HS-27A (cell line): ENCODE measurements at places on chromosomes 3 and 15.

- no peak for DNase-seq
These were observed 149.6 kb upstream of the TLE3 start for GRCh38 chr15:70247281-70247680.

DNA sequence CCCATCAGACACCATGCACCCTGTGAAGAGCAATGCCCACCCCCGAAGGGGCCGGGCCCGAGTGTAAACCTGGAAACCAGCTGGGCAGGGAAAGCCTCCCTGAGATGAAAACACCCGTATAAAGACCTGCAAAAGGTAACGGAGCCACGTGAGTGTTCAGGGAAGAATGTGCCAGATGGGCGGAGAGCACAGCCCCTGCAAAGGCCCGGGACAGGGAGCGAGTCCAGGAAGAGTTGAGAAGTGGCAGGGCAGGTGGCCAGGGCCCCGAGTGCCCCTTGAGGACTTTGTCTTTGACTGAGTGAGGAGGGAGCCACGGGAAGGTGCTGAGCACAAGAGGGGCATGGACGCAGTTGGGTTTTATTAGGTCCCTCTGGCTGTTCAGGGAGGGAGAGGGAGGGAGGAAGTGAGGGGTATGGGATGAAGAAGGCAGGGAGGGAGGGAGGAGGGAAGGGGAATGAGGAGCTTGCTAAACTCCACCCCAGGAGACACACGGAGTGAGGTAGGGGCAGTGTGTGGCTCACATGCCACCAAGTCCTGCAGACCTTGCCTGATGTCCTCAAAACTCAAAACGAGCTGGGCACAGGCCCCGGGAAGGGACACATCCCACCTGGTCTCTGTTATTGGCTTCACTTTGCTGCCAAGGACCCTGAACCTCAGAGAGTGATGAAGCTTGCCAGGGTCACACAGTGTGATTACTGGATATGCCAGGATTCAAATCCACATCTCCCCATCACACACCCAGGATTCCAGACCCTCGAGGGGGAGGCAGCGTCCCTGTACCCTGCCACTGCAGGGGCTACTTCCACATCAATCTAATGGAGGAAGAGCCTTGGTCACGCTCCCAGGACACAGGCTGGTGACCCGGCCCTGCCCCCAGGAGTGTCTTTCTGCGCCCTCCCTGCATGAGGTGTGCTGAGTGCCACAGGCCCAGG, 49.1 kb upstream of the IQSEC1 start:
- DNase-seq: no peak

DNA sequence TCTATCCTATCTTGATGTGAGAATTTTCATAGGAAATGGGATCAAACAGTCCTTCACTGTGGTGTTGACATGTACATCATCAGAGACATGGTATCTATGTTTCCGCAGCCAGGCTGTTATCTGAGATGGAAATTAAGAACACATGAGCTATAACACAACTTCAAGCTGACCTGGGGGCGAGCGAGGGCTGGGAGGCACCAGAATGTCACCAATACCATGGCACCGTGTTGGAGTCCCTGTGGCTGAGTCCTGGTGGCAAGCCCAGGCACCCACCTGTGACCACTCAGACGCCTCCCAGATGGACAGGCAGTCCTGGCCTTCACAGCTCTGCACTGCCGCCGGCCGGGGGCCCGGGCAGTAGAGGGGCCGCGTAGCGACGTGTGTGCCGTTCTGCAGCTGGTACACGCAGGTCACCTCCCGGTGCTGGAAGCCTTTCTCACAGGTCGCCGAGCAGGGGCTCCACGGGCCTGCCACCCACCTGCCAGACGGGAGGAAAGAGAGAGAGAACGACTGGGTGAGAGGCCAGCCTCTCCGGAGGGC, 263.9 kb upstream of the LYSMD4 start:
- no peak for DNase-seq

DNA sequence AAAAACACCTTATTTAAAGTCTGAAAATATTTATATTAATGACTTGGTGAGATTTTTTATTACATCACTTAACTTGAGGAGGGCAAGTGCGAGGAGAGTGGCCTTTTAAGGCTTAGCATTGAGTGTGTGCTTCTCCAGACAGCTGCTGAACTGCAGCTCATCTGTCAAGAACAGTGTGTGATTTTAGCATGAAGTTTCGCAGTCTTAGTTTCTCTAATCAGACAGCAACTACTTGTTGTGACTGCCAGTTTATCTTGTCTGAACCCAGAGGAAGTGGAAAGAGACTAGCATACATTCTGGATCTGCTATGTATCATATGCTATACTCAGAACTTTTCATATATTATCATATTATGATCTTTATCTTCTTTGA, 291.7 kb upstream of the ROPN1 start:
- no peak for DNase-seq

DNA sequence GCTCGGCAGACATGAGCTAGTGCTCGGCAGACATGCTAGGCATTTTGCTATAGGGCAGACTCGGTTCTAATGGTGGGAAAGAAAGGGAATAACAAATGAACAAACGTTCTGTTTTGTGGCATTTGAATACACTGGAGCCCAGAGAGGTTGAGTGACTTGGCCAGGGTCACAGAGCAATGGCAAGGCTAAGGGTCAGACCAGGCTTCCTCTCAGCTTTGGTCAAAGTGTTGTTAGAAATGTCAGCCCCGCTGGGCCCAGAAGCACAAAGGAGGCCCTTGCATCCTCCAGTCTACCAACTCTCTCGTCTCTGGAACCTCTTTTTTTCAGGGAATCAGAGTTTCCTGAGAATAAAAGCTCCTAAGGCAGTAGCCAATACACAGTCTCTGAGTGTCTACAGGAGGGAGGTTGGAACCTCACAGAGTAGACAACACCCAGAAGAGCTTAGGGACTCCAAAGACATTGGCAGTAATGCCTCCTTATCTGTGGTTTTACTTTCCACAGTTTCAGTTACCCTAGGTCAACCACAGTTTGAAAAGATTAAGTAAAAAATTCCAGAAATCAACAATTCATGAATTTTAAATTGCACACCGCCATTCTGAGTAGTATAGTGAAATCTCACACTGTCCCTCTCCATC, 47.3 kb downstream of the SSUH2 start:
- no peak for DNase-seq

DNA sequence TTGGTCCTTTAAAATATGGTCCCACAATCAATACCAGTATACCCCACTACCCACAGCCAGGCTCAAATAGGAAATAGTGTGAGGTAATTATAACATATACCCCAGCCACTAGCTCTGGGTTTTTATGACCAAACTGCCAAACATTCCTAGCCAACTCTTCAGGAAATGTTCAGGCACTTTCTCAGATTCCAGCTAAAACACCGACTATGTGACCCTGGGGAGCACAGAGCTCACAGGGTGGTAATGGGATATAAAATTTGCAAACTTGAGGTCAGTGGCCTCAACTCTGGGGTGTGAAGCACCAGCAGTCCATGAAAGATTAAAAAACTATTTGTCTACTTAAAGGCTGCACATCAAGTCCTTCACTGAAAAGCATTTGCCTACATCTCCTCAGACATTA, 12.9 kb downstream of the FBN1 start:
- DNase-seq: no peak

DNA sequence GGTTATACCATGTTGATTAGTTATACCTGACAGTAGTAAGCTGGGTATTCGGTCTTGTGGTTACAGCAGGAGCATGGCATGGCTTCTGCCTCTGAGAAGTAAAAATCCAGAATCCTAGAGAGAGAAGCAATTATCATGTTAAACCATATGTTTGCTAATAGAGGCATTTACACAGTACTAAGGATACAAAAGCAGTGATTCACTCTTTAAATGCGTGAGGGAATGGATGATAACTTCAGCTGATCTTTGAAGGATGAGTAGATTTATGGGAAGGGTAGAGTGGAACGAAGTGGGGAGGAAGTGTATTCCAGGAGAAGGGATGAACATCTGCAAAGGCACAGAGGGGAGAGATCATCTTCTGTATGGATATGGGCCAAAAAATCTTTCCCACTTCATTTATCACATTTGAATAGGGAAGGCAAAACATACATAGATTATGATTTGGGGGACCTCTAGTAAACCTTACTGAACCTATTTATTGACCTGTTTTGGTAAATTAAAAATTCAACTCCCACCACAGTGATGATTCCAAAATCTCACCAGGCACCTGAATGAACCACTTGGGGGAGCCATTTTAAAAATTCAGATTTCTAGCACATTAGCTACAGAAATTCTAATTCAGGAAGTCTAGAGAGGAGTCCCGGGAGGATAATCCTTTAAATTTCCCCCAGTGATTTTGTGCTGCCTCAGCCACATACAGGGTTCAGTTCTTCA, 35.1 kb downstream of the IGSF10 start:
- DNase-seq: no peak

DNA sequence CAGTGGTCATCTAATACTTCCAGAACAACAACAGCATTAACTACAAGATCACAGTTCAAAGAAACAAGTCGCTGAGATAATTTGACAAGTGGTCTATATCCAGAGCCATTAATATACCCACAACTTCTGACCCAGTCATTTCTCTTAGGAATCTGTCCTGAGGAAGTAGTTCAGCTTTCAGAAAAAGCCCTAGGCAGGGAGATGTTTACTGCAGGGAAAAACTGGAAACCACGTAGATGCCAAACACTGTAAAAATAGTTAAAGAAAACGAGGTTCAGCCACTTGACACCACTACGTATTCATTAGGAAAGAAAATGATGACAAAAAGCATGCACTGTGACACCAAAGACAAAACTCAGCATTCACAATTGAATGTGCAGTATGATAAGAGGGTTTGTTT, 22.3 kb upstream of the CDCP1 start:
- no peak for DNase-seq

- no peak for DNase-seq
These were observed 221.2 kb downstream of the NLGN1 start for GRCh38 chr3:173618703-173619102.

- DNase-seq: no peak
These were observed 885.2 kb upstream of the CFAP20DC start for GRCh38 chr3:59935025-59935424.

DNA sequence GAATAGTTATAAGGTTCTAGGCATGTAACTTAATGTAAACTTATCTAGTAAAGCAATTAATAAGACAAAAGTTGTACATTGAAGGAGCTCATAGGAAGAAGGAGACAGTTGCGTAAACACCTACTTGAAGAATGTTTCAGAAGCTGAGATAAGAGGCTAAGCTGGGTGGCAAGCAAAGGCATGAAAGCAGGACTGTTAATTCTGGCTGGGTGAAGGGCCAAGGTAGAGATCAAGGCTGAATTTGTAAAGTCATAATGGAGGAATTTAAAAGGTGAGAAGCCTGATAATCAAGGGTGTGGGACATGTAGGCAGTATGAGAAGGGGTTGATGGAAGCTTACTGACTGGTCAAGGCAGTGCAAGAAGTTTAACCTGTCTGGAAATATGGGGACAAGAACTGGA, 80.4 kb upstream of the TGFBR2 start:
- DNase-seq: no peak

- DNase-seq: no peak
These were observed 245.6 kb upstream of the LRTM1 start for GRCh38 chr3:55173504-55173903.

- no peak for DNase-seq
These were observed 34.4 kb downstream of the FAM240A start for GRCh38 chr3:46646700-46647099.

DNA sequence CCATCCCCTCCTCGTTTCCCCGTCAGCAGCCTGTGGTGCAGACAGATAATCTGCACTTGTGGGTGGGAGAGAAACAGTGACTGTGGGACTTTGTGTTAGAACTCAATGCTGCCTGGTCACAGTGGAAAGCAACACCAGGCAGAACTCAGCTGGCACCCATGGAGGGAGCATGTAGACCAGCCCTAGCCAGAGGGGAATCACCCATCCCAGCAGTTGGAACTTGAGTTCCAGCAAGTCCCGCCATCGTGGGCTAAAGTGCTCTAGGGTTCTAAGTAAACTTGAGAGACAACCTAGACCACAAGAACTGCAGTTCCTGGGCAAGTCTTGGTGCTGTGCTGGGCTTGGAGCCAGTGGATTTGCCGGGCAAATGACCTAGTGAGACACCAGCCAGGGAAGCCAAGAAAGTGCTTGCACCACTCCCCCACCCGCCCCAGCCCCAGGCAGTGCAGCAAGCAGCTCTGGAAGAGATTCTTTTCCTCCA, 24.4 kb downstream of the ISG20 start:
- no peak for DNase-seq

GRCh38 chr3:2920103-2920502, 190.1 kb downstream of the IL5RA start:
- no peak for DNase-seq

DNA sequence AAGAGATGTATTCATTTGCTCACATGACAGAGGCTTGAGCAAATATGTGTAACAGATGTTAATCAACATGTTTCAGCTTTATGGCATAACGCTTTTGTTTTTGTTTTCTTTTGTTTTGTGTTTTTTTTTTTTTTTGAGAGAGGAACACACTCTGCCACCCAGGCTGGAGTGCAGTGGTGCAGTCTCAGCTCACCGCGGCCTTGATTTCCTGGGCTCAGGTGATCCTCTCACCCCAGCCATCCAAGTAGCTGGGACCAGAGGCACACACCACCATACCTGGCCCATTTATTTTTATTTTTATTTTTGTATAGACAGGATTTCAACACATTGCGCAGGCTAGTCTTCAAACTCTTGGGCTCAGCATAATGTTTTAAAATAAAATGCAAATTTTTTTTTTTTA, 1504.4 kb upstream of the CADM2 start:
- DNase-seq: no peak

DNA sequence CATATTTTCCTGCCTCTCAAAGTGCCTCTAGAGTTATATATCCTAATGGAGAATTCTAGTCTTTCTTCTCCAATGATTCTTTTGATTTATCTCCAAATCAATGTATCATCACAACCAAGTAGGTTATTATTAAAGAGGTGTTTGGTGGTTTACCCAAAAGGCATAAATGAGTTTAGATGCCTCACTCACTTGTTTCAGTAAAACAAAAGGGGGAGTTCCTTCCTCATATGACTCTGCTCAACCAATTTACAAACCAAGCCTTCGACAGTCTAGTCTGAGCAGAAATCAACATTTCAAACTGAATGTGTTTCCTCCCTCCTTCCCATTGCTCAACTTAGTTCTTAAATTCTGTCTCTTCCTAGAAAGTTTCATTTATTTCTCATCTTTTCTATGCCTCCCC, 116.5 kb downstream of the TNIK start:
- no peak for DNase-seq

- DNase-seq: no peak
These were observed 780.8 kb upstream of the GOLIM4 start for GRCh38 chr3:168876346-168877035.
